ENCODE measurements at places on chromosomes 2 and 18.

GRCh38 chr2:196244516-196244915, 73.1 kb upstream of the STK17B start:
- no peak for DNase-seq

- no peak for DNase-seq
Observed at GRCh38 chr2:45132551-45132950, 123.3 kb upstream of the SIX2 start.

DNA sequence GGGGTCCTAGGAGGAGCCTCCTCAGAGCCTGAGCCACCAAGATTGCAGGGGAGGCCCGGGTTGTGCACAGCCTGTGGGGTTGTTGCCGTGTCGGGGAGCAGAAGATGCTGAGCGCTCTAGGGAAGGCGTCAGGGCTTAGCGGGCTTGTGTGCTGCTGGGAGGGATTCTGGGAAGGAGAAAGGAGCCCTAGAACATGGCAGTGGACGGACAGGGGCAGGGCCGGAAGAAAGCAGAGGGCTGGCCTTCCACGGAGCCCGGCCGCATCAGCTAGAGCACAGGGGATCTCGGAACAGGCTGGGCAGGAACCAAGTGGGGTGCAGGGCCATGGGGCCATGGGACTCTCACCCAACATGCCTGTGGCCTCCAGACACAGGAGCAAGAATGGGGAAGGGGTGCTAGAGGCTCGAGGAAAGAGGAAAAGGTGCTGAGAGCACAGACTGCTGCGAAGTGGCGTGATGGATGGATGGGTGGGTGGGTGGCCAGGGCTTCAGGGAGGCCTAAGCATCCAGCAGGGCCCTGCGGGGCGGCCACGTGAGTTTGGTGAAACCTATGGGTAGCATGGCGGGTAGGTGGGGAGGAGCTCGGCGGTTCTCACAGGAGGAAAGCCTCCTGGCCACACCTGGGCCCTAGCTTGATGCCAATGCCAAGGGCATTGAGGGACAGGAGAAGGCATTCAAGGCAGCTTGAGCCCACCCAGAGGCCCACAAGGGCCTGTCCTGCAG, 35.8 kb downstream of the MTERF4 start:
- DNase-seq: no peak

- DNase-seq: no peak
Observed at GRCh38 chr2:181253438-181253837, 203.7 kb upstream of the ITGA4 start.

DNA sequence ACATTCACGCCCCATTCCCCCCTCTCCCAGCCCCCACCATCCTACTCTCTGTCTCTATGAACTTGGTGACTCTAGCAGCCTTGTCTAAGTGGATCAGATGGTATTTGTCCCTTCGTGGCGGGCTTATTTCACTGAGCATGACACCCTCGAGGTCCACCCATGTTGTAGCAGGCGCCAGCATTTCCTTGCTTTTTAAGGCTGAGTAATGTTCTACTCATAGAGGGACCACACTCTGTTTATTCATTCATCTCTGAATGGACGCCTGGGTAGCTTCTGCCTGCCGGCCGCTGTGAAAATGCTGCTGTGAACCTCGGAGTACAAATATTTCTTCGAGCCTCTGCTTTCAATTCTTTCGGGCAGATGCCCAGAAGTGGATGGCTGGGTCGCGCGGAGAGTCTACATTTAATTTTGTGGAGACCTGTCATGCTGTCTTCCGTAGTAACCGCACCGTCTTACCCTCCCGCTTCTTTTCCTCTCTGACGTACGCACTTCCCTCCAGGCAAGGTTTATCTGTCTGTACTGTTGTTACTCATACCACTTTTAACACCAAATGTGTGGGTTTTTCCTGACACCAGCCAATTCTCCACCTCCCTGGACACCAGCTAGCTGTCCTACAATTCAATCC, 5.6 kb downstream of the CROCC2 start:
- no peak for DNase-seq

GRCh38 chr2:102282678-102283091, 28.7 kb upstream of the IL1RL1 start:
- no peak for DNase-seq

DNA sequence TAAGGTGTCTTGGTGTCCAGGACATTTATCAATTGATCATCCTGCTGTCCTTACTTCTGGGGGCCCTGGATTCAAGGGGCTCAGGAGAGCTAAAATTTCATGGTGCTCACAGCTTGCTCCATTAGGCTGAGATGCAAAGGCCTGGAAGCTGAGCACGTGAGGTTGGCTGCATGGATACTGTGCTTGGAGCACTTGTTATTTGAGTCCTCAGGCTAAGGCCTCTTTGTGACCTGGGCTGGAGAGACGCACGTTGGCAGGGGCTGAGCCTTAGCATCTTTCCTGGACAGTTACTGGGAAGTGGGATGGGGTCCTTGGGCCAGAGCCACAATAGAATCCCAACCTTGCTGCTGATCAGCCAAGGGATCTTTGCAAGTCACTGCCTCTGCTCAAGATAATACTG, 151.2 kb upstream of the HS6ST1 start:
- DNase-seq: no peak

GRCh38 chr2:17749753-17750438, 3.7 kb downstream of the SMC6 start:
- no peak for DNase-seq

GRCh38 chr2:218289639-218290315, 2.5 kb downstream of the TMBIM1 start:
- no peak for DNase-seq

- DNase-seq: no peak
Observed at GRCh38 chr2:159775021-159775420, 23.0 kb downstream of the CD302 start.

GRCh38 chr18:5626130-5626880, 82.5 kb upstream of the EPB41L3 start:
- no peak for DNase-seq

- no peak for DNase-seq
Observed at GRCh38 chr2:191728750-191729624, 51.1 kb downstream of the NABP1 start.

DNA sequence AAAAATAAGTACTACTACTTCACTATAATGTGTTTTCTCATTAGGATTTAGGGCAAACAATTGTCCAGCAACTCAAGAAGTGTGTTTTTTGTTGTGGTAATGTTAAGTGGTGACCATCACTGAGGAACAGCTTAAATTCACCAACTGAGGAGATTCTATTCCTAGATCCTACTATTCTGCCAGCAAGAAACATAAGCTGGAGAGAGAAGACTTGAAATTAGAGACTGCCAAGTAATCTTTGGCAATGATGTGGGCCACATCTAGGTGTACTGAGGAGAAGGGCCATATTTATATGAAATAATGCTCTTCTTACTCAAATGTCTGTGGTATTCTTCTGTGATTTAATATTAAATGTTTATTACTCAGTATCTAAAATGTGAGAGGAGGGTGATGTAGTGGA, 44.3 kb upstream of the MSTN start:
- DNase-seq: no peak

GRCh38 chr18:56453631-56454030, 184.8 kb downstream of the TXNL1 start:
- no peak for DNase-seq

DNA sequence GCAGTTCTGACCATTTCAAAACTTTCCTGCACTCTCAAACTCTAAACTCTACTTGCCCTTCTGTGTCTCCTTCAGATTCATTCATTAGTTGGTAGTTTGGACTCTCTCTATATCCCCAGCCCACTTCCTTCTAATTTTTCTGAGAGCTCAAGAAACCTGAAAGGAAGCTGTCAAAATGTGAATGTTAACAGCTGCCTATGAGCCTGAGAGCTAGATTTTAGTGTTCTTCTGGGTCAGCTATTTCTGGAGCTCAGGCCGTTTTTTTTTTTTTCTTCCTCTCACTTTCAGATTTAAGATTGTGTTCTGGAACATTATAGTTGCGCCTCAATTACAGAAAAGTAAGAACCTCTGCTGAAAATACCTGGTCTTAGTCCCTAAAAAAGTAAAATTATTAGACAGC, 73.1 kb downstream of the RTN4 start:
- DNase-seq: no peak

- no peak for DNase-seq
Observed at GRCh38 chr2:20509770-20510490, 63.1 kb downstream of the RHOB start.

DNA sequence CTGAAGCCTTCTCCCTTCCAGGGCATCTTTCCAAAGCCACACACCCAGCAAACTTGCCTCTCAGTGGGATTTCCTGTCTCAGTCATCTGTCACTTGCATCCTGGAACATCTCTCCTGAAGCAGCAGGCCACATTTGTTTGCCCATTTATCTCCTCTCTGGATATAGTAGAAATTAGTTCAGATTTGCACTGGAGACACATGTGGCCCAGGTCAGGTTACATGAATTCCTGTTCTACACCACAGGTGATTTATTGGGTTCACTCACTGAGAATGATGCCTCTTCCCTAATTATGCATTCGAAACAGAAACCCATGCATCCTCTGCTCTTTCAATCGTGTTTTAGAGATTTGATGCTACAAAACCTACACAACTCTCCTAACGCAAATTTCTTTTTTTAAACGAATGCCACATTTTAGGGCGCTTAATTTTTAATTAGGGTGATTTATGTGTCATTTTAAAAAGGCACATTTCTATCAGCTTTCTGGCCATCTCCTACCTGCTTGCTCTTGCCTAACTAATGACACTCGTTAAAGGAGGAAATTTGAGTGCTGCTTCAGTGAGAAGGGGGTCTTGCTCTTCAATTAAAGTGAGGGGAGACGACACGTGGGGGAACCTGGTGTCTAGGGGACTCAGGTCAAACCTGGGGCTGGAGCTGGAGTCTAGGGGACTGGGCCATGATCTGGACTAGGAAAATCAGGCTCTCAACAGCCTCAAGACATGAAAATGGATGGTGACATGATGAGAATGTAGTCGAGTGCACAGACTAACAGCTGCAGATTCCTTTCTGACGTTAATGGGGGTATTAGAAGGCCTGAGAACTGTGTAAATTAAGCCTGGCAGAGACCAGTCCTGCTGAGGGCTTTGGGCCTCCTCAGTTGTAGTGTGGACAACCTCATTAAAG, 221.4 kb downstream of the CLIP4 start:
- no peak for DNase-seq

DNA sequence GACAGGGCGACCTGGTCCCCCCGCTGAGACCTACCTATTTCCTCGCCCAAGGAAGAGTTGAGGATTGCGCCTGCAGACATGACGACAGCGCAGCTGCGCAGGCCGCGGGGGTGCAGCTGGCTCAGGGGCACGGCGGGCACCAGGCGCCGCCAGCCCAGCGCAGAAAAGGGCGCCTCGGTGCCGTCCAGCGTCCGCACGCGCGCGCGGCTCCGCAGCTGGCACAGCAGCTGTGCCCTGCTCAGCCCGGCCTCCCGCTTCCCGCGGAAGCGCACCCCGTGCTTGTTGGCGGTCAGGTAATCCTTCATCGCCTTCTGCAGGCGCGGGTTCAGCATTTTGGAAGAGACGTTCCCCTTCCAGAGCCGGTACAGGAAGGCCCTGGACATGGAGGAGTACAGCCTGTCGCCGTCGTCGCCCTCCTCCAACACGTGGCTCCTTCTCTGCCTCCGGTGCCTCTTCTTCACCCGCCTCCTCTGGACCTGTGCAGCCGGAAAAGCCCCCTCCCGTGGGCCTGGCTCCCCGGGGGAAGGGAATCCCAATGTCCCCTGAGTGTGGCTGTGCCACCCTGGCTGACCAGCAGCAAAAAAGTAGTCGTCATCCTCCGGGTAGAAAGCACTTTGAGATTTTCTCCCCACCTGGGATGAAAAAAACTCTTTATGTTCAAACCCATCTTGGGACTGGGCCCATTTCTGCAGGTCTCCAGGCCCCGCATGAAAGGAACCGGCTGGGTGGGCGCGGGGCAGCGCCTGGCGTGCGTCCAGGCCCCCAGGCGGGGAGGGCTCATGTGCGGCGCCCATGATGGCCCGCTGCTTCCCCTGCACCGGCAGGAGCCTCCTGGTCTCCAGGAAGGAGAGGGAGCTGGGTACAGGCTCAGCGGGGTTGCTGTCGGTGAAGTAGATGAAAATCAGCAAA, 42.7 kb downstream of the ST6GAL2 start:
- DNase-seq: no peak

DNA sequence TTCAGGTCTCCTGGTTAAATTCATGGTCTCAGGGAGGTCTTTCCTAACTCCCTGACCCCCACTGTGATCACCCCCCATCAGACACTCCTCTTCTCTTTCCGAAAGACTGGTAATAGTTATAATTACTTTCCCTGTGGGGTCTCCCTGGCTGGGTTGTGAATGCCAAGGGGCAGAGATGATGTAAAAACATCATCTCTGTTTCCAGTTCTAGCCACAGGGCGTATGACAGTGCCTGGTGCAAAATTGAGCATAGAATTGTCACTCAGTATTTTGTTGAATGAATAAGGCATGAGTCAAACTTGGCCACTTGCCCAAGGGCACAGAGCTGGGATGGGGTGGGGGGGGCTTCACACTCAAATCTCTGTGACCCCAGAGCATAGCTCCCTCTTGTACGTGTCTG, 65.2 kb downstream of the LTBP1 start:
- no peak for DNase-seq

DNA sequence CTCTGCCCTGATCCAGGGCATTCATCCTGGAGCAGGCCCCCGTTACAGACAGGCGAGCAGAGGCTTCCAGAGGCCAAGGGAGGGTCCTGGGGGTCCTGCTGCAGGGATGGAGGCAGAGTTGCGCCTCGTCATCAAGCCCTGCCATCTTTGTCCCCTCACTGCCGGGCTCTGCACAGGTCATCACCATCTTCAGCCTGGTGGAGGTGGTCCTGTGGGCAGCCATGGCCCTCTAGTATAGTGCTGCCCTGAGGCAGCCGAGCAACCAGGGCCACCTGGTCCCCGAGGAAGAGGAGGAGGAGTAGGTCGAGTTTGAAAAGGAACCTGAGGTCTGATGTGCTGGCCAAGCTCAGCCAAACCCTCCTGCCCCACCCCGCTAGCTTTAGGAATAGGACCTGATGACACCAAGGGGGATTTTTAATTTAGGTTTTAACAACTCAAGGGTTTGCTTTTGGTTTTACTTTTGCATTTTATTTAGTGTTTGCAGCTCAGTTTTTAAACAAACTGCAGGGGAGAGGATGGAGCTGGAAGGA, 8.8 kb upstream of the ALPI start:
- no peak for DNase-seq

DNA sequence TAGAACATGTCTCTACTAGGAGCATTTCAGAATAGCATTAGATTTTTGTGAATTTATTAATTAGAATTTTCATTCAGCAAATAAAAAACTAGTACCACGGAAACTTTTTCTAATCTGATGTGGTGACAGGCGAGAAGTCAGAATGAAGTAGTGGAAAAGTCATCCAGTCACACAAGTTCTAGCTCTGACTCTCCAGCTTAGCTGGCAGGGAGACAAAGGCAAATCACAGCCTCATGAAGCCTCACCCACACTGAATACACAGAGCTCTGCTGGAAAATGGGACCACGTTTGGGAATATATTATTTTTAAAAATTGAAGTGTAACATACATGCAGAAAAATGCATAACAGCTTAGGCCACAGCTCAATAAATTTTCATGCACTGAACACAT, 86.1 kb downstream of the L3MBTL4 start:
- no peak for DNase-seq

DNA sequence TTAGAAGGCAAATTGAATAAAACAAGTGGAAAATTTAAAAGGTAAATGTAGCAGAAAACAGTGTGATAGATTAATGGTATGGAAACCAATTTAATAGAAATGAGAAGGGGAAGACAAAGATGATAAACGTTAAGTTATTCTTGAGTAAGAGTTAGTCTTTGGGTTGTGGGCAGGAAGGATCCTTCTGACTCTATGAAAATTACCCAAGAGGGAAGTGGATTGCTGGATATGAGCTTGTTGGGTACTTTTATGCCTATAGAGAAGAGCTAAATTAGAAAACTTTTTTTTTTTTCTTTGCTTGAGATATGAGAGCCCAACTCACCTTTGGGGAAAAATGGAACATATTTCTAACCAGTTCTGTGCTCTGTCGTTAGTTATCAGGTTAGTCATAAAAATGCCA, 144.0 kb downstream of the LDLRAD4 start:
- DNase-seq: no peak

- DNase-seq: peak; percentile 32
Observed at GRCh38 chr2:25127646-25128045, 40.7 kb downstream of the POMC start.
